ENCODE measurements at places on chromosomes 2 and 18. TPM values are rescaled to one million over a fixed set of nuclear protein-coding genes. Genes with fewer than 3 reads are reported as not detected.

DNA sequence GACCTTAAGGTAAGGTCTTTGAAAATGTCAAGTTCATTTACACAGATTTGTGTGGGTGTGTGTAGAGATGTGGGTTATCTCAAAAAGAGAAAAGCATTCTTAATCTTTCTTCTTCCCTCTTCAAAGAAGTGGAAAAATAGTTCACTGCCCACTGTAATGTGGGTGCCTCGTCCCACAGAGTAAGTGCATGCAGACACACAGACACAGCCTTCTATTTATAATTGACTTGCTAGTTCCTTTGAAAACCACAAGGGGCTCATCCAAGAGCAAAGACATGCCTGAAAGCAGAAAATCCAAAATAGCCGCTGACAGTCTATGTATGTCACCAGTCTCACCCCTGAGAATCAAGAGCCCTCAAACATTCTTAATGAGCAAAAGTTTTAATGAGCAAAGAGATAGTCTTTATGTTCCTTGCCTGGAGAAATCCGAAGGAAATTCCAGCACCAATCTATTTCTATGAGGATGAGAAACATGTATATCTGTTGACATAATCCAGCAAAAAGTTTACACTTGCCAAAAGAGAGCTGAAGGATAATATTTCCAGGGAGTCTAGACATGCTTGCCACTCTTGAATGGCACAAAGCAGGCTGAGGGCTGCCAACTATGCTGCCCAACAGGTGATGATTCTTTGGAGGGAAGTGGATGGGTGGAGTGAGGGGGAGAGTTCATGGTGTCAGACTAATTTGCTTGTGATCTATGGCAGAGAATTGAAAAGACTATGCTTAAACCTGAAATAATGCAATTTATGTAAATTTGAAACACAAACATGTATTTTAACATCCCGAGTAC lies 93.9 kb downstream of the ACVR1 start:
- no peaks in the 10 kb centered on the region for H3K27me3 ChIP-seq
- H3K36me3 ChIP-seq, result peaks cover 34% of the 10 kb centered on the region
- no peak overlapping the region for H3K4me3 ChIP-seq
- peaks cover 51% of the 10 kb centered on the region for H3K4me1 ChIP-seq
- no peak for DNase-seq

Gene APLF
- 4.5 TPM for total RNA-seq

Gene NEU2
- total RNA-seq, result not detected

DNA sequence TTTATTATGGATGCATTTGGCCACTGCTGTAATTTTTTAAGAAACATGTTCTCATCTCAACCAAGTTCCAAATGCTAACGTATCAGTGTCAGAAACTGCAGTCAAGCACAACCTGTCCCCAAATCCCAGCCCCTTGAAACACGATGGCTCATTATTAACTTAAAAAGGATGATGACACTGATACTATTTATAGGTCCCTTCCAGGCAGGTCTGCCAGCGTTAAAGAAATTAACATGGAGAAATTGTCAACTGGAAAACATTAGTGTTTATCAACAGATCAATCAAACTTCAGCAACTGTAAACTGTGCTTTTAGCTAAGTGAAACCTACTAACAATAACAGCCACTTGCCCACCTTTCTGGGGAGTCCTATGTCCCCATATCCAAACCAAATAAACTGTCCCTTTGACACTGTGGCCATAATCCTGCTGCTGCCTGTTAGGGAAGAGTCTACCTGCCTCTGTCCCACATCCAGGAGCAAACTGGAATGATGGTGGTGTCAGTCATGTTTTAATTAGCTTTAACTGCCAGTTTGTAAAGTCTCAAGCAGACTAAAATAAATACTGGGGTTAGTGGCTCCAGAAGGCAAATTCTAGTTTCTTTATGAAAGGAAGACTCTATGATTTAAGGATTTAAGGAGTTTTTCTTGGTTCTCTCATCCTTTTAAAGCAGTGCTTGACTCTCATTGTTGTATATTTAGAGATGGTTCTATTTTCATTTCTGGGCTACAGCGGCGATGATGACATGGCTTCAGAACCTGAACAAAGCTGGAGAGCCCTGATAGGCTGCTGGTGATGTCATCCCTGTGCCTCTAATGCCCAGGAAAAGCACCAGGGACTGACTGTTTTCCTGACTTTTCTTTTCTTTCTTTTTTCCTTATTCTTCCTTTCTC lies 583.6 kb upstream of the PIK3C3 start:
- H3K36me3 ChIP-seq, result no peaks in the 10 kb centered on the region
- H3K4me1 ChIP-seq, result no peaks in the 10 kb centered on the region
- H3K27ac ChIP-seq, result no peak overlapping the region
- DNase-seq, result no peak
- H3K27me3 ChIP-seq, result no peaks in the 10 kb centered on the region

Gene TPO
- not detected for total RNA-seq

Gene IL1A
- total RNA-seq, result 6.4 TPM

DNA sequence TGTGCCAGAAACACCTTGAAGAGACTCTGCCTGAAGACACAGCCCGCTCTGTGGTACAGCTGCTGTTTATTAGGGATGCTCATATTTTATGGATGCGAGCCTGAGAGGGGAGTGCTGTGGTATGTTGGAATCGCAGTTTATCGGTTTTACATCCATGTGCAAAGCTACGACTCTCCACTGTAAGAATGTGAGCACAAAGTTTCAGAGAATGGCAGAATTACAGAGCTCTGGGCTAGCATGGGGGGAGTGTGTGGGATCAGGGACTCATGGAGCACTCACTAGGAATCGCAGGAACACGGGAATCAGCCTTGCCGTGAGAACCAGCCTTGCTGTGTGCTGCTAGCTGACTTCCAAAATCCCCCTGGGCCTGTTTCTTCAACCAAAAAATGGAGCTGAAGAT lies 199.9 kb downstream of the RNF144A start:
- H3K4me1 ChIP-seq, result no peaks in the 10 kb centered on the region
- H3K36me3 ChIP-seq, result no peaks in the 10 kb centered on the region

Gene TEX44
- not detected for total RNA-seq

DNA sequence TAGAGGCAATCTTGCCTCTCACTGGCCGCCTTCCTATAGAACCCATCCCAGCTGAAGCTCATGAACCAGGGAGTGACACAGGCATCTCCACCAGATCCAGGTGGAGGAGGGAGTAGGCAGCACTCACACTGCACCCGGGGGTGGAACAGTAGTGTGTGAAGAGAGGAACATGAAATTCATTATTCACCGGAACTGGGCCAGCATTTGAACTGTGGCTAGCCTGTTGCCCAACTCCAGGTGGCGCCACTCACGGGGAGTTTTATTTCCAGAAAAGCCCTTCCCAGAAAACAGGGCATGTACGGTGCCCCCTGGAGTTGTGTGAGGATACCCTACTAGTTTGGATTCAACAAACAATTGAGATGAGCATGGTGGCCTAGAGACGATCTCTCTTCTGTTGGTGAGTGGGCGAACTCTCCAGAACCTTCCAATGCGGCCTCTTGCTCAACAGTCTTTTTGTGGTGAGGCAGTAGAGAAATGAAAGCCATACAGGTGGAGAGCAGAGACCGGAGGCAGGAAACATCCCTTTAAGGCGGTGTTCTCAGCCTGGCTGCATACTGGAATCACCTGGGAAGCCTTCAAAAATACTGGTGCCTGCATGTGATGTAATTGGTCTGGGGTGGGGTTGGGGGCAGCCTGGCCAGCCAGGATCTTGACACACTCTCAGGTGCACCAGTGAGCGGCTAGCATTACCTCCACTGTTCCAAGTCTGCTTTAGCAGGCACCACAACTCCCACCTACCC lies 73.5 kb upstream of the NEDD4L start:
- H3K4me1 ChIP-seq, result peaks cover 10% of the 10 kb centered on the region
- no peak overlapping the region for H3K27ac ChIP-seq
- H3K4me3 ChIP-seq, result no peak overlapping the region
- peak; percentile 13 for DNase-seq
- H3K27me3 ChIP-seq, result no peaks in the 10 kb centered on the region
